NCI-H446 (cell line): ENCODE measurements at places on chromosomes 4 and X.

DNA sequence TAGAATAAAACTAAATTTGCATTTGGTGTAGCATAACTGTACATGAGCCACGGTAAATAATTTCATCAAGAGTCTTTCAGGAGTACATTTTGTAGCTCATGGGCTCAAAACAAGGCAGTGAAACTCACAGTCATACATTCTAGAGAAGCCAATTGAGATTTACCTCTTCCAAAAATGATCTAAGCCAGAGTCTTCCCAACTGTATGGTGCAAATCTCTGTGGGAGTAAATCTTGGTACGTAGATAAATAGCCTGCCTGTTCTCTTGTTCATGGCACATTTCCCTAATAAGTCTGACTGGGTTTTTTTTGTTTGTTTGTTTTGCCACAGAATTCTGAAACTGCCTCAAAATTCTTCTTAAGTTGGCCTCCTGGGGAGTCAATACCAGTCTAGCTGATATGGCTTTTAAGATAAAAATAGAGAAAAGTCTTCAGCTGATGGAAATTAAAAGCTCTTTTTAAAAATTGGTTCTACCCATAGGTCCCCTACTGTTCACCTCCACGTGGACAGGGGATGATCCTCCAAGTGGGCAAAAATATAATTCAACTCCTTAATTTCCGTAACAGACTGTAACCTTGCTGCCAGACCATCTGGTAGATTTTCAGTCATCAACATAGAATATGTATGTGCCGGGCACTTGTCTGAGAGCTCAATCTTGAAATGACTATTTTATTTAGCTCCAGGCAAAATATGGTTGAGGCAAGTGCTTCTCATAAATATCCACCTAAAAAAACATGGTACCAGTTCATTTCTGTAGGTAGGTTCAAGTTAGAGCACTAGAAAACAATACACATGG, 365.4 kb downstream of the PDHA2 start:
- DNase-seq, result no peak

DNA sequence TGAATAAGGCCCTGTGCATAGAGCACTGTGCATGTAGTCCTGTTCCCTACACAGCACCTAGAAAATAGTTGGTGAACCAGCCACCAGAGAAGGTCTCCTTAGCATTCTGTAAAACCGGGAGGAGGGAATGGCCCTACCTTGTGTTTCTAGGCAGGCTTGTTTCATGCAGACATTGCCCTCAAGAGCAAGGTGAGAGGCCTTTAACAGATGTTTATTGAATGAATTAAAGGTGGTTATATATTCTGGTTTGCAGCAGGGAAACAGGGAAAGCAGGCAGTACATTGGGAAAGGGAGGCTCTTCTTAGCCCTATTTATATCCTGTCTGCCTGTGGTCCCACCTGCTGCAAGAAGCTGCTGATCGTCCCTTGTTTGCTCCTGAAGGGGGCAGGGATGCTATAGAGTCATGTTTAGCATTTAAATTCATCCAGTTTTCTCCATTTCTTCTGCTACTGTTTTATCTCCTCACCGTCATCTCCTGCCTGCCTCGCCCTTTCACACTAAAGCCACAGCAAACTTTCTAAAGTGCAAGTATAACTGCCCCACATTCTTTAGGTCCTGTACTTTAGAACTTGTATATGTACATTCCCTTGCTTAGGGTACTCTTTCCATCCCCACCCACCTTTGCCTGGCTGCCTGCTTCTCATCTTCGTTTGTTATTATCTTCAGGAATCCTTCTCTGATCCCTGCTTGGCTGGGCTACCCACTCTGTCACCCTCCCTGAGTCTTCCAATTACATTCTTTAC, 60.3 kb downstream of the EGF start:
- no peak for DNase-seq

DNA sequence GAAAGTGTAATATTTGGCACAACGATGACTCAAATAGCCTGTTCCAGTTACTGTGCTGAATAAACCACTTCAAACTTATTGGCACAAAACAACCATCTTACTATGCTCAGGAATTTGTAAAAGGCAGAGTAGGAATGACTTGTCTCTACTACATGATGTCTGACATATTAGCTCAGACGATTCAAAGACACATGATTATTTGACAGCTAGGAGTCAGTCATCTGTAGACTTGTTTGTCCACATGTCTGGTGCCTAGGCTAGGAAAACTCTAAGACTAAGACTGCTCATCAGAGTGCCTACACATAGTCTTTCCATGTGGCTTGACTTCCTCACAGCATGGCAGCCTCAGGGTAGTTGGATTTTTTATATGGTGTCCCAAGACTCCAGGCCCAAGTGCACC, 154.5 kb downstream of the FANCB start:
- no peak for DNase-seq

GRCh38 chr4:123052007-123052406, 129.6 kb upstream of the NUDT6 start:
- DNase-seq, result no peak

- no peak for DNase-seq
Observed at GRCh38 chr4:128161138-128161537, 100.0 kb downstream of the LARP1B start.
